T-helper 1 cell (primary cell): ENCODE measurements at places on chromosomes 7 and 10.

DNA sequence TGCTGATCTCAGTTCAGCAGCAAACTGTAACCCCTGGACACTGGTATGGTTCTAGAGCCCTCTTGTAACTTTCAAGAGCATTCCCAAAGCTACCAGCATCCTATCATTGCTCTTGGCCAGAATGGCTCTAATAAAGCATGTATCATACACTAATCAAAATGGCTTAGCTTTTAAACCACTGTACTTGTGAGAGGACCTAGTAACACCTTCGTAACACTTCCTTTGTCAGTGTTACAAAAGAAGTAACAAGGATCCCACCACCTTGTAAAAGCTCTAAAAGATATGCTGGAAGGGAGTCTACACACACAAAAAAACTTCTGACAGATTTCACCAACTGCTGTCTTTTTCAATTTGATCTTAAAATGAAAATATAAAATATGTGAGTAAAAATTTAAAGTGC is 144.7 kb downstream of the ALOX5 start:
- DNase-seq: no peak

- DNase-seq: peak; percentile 82
Observed at GRCh38 chr10:50511492-50512213, 112.1 kb downstream of the SGMS1 start.

DNA sequence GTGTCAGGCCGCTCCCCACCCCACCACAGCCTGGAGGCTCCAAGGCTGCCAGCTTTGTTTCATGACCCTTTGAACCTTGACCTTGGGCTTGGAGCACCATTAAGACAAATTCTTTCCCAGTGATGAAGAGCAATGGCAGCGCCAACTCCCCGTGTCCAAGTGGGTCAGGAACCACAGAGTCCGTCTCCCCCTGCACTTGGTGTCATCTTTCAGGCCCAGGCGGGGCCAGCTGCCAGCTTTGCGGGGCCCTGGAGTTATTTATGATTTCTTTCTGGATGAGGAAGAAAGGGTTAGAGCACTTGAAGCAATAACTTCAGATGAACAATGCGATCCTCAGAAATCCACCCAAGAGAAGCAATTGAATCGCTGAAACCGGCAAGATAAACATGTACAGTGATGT is 110.8 kb downstream of the MYL10 start:
- DNase-seq: no peak

- DNase-seq: no peak
Observed at GRCh38 chr7:31340603-31341002, at the start of gene NEUROD6. Gene NEUROD6, minus strand, starts transcription at chr7:31340726. Its CDS starts 1,458 bp downstream, at chr7:31339268.

- no peak for DNase-seq
Observed at GRCh38 chr7:142638581-142638980, 110.7 kb upstream of the PRSS1 start.

- DNase-seq: no peak
Observed at GRCh38 chr7:5393328-5393727, 30.3 kb downstream of the TNRC18 start.
